NCI-H1436 (cell line): ENCODE measurements at places on chromosomes 2 and 18.
A peak's percentile ranks its signal among the peaks of the same experiment; 100 is the strongest.

DNA sequence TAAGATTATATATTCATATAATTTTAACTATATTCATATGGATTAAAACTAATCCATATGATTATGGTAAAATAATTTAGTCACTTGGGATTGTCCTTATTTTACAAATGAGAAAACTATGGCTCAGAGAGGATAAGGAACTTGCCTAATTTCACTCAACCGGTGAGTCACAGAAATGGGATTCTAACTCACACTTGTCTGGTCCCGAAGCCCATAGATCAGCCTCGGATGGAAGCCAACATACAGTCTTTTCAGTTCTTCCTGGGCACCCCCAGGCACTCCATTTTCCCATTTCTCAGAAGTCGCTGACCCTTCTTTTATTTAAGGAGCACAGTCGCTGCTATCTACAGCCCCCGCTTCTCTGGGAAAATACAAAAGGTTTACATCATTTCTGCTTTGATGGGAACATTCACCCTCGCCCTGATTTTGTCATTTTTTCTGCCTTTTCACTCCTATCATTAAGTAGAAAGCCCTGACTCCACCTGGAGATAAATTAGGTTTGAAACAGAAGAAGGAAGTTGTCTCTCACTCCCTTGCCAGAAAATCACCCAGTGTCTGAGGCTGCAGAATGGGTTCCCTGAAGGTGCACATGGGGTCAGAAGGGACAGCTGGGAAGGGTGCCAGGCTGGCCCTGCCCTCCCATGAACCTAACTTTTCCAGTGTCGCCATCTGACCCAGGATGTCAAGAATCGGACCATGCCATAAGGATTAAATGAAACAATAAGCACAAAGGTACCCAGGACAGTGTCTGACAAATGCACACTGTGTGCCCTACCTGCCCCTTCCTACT is 36.6 kb downstream of the CYP1B1 start:
- no peak for DNase-seq

DNA sequence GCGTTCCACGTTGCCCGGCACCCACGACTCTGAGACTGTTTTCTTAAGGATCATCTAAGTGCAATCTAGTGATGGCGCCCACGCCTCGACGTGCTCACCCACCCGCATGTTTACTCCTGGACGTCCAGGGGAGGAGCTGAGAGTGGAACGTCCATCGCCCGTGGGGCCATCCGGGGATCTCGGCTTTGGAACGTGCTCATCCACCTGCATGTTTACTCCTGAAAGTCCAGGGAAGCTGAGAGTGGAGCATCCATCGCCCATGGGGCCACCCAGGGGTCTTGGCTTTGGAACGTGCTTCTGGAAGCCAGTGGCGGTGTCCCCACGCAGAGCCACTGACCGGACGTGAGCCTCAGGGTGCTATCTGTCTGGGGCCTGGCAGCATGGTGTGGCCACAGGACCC is 45.6 kb upstream of the SALL3 start:
- no peak for DNase-seq

GRCh38 chr2:96842600-96842999 is 1.2 kb downstream of the ANKRD23 start:
- DNase-seq = no peak

- DNase-seq = no peak
Observed at GRCh38 chr2:28543316-28544035, 47.6 kb downstream of the PLB1 start.

GRCh38 chr2:158024288-158024898 is 77.3 kb upstream of the UPP2 start:
- peak; percentile 40 for DNase-seq

DNA sequence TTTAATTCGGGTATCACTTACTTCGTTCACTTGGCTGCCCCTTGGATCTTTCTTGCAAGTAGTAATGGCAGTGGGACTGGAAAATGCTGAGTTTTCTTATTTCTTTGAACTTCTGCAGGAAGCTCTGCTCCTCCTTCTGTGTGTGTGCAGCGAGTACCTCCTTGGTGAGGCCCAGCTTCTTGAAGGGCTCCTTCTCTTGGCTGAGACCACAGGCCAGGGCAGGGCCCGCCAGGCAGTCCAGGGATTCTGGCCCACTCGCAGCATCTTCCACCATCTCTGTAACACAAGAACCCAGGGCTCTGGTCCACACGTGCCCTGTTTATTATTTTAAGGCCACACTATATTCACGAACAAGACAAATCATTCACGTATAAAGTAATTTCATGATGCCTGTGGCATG is 15.8 kb upstream of the HES6 start:
- DNase-seq = no peak

DNA sequence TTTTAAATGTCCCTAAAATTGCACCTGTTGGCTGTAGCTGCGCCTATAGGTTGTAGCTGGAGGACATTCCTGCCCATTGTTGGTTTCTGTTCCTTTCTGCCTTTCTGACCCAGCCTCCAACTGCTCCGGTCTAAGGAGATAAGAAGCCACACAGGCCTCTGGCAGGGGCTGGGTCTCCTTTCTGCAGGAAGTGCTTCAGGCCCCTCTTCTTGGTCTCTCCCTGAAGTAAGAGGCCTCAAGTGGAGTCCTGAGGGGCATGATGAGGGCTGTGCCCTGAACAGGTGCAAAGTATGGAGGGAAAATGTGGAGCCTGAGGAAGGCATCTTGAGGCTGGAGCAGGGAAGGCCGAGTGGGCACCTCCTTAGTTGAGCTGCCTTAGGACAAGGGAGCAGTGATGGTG is 10.4 kb upstream of the SFTPB start:
- no peak for DNase-seq

DNA sequence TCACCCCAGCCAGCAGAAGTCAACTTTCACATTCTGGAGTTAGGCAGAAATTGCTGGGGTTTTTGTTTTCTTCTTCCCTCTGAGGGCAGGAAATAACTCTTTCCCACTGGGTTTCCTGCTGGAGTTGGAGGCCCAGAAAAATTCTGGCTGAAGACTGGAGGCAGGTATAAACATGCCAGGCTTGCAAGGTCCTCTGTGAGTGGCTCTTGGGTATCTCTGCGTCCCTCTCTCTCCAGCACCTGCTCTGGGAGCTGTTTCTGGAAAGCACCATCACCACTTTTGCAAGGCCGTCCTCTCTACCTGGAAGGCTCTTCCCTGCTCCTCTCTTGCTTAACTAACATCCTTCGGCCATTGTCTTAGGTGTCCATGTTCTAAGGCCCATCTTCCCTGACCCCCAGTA is 91.0 kb downstream of the MCFD2 start:
- DNase-seq = no peak

GRCh38 chr2:171225302-171225980 is 64.7 kb upstream of the TLK1 start:
- no peak for DNase-seq

DNA sequence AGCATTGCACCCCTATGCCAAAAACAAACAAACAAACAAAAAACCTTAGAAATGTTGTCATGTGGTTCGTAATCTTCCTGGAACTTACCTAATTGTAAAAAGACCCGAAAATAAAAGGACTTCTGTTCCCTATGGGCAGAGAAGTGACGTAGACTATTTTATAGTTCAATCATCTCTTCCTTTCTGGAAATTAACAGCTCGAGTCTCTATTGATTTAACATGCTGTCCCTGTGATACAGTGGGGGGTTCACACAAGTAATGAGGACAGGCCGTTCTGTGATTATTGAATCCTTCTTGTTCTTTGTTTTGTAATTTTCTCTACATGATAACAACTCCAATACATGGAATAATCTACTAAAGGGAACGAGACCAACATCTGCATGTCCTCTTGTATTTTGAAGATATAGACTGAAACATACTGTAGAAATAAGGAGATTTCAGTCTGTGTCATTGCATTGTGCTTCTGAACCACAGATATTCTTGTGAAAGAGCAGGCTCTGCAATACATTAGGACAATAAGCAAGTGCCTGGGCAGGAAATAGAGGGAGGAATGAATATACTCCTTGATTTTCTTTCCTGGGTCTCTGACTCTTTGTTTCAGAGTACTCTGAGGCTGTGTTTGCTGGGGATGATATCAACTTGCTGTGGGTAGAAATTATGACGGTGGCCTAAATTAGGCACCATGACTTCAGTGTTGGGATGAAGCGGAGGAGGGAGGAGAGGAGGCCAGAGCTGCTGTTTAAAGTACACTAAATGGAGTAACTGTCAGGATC is 65.7 kb upstream of the PPM1B start:
- DNase-seq = no peak

DNA sequence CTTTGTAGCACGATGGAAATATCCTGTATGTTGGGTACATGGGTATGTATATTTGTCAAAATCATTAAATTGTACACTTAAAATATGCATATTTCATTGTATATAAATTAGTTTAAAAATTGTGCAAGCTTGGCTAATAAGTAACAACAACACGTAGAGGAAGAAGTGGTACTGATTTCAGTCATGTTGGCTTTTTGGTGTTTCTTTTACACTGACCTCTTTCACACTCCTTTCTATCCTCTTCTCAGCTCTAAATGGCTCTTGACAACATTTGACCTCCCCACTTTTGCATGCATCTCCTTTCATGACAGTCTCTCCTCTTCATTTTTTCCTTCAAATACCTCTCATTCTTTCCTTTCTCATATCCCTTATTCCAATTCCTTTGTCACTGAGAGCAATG is 801.4 kb upstream of the ZEB2 start:
- no peak for DNase-seq

DNA sequence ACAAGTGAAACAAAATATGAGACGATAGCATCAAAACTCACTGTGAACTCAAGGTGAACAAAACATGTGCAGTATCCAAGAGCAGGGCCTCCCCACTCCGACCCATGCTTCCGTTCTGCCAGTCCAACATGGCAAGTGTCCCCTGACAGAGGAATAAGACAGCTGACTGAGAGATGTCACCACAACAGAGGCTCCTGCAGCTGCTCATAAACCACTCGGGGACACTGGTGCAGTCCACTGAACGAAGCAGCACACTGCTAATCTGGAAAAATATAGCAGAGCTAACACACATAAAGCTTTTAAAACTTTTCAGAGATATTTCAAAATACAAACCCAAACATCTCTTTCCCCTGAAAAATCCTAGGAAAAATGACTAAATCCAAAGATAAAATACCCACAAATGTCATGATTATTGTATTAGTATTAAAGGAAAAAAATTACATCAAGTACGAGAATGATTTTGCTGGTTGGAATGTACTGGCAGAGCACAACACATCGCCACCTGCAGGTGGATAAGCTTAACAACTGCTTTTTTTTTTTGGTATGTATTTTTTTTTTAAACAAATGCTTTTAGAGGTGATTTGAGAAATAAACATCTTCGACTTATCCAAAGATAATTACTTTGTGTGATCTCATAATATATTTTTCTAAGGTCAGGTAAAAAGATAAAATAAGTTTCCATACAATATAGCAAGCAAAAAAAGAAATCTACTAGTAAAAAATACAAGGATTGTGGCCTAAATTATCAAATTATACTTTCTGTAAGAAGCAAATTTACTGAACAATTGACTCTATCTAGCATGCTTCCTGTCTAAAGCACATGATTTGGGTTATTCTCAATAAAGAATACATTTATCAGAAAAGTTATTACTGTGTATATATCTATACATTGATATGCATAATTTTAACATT is 18.6 kb downstream of the THADA start:
- DNase-seq = peak; percentile 17

DNA sequence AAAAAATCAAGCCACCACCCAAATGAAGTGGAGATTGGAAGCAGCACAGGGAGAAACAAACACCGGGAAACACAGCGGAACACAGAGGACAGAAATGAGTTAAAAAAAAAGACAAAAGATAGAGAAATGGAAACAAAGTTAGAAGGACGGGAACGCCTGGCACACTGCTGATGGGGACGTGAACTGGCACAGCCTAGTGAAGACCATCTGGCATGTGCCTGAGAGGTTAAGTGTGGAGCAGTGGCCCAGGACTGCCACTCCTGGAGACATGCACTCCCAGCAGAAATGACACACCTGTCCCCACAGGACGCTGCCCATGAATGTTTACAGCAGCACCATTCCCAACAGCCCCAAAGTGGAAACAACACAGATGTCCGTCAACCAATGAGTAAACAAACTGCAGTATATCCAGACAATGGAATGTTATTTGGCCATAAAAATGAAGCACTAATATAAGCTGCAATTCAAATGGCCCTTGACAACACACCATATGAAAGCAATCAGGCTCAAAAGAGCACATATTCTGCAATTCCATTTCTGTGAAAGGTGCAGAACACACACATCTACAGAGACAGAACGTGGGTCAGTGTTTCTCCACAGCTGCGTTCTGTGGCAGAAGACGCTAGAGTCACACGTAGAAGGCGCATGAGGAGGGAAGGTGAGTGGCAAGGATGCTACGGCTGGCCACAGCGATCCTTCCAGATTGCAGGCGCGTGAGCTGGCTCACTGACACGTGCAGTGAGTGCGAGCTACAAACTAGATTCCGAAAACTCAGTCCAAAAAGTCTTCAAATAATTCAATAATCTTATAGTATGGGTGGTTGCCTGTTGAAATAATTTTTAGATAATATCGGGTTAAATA is 24.6 kb downstream of the THAP4 start:
- DNase-seq = no peak

- no peak for DNase-seq
Observed at GRCh38 chr18:61732854-61733253, 160.0 kb downstream of the RNF152 start.

- DNase-seq = no peak
Observed at GRCh38 chr18:69261406-69261805, 139.3 kb upstream of the DOK6 start.

- DNase-seq = peak; percentile 60
Observed at GRCh38 chr2:161273038-161273760, 35.0 kb upstream of the PSMD14 start.
